Fibroblast of skin of back (primary cell): ENCODE measurements at places on chromosomes 4 and X.
A peak's percentile ranks its signal among the peaks of the same experiment; 100 is the strongest.

DNA sequence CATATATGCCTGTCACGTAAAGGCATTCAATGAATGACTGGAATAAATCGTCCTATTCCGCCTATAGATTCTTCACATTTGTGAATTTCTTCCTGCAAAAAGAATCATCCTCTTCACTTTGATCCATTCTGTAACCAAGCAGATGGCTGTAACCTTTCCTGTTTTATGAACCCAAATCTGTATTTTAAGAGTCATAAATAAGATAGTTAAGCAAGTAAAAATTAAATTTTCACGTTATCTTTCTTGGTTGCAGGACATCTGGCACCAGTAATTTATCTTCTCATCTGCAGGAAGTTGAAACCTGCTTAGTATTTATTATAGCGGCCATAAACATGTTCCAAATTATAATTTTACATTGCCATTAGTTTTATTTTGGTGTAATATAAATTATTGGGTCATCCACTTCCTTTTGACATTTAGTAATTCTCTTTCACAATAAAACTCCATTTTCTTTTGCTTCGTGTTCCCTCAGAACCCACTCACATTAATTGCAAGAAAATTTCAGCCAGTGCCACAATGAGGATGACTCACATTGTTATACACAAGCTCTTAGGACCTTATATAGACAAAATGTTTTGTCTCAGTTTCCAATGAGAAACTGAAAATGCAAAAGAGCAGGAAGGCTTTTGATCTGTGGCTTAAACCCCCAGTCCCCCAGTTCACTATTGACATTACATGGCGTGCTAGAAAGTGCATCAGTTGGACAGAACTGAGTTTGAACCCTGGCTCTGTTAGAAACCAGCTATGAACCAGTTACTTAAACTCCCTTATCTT, 51.1 kb downstream of the TMEM156 start:
- DNase-seq, result peak; percentile 81

- peak; percentile 4 for DNase-seq
These were observed 399.5 kb downstream of the NKX6-1 start for GRCh38 chr4:84099599-84099998.

DNA sequence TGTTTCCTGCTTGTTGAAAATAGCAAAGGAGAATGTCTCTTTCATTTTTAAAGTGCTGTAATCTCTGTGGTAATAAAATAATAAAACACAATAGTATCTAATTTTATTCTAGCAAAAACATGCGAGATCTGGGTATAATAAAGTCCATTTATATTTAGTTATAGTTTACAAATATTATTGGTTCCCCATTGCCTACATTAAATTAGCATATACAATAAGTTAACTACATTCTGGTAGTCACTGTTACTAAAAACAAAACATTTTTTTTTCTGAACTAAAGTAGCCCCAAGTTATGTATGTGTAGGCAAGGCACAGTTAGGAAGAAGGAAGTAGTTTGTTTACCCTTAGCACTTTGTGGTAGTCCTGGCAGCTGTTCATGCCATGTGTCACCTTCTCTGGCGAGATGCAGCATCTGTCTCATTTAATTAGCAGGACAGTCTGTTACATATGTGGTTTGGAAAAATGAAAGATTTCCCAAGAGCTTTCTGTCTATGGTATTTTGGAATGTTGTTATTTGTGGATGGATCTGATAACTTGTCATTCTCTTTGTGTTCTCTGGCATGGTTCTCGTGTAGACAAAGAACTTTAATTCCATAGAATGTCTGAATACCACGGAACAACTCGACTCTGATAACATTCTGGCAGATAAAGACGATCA, 231.3 kb upstream of the PITX2 start:
- peak; percentile 99 for DNase-seq

DNA sequence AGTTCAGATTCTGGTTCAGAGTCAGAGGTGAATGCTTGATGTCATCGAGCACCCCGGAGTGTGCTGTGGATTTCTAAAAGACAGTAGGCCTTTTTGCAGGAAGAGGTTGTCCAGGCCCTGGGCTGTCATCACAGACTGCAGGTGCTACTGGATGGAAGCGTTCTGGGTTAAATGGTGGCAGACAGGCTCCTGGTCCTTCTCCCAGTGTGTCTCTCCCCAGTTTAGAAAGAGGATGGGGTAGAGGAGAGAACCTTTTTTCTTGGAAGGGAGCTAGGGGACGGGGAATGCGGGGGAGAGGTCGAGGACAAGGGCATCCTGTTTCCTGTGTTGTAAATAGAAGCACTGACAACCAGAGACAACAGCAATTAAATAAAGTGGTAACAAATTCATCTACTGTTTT, 102.3 kb upstream of the NUDT6 start:
- DNase-seq, result no peak

GRCh38 chr4:80619070-80619674, 283.6 kb downstream of the CFAP299 start:
- DNase-seq, result peak; percentile 2

DNA sequence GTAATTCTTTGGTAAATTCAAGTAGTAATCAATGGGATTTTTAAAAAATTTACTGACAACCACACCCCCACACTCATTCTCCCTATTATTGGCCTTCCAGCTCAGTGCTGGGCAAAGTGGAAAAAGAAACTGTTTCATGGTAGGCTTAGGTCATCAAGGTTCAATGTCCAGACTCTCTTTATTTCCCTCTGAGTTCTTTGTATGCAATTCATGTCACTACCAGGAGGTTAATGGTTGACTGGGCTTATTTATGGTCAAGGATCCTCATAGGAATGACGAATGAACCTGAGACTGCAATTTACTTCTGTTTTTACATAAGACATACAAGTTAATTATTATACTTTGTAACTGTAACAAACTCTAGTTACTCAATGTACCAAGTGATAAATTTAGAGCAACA, 403.2 kb downstream of the KLHL13 start:
- DNase-seq, result no peak

DNA sequence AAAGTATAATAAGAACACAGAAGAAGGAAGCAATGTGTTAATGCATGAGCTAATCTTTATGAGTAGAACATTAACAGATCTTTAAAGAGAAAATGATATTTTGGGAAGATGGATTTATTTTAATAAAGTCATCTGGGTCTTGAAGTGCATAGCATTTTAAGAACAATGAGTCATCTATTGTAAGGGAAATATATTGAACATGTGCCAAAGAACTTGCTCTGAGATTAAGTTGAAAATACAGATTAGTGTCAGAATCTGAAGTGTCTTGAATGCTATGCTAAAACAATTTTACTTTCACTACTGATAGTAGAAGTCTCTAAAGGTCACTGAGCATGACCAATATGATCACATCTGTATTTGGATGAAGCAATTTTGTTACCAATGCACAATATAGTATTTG, 776.7 kb upstream of the GRID2 start:
- no peak for DNase-seq
